ENCODE measurements at places on chromosomes 1 and 21.

- DNase-seq: no peak
These were observed 350.9 kb upstream of the SPAG17 start for GRCh38 chr1:118535901-118536300.

DNA sequence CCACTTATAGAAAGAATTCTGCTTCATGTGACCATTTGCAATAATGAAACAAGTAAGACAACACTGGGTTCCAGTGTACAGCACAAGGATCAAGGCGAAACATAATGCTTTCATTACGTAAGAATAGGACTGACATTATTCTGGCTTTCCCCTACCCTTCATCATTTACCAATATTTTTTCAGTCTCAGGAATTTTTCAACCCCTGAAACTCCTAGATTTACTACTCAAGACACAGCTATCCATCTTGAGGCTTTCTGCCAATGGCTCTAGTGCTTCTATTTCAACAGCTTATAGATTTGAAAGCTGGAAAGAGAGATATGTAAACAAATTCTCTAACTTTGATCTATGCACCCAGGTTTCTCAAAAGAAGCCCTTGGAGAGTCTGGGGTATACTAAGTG is 48.4 kb downstream of the WLS start:
- no peak for DNase-seq

DNA sequence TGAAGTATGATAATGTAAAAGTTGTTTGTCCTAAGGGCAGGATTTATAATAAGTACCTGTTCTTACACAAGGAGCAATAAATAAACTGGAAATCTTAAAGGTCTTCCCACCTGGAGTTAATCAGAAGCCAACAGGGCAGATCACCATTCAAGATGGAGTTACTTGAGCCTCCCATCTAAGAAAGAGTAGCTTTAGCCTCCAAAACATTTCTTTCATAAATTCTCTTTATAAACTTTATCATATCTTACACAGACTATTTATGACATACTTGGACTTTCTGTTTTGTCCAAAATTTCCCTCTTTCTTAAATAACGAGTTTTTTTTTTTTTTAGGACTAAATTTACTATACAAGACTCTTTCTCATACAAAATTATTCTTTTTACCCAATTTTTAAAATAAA is 18.5 kb downstream of the OR2T1 start:
- DNase-seq: no peak

DNA sequence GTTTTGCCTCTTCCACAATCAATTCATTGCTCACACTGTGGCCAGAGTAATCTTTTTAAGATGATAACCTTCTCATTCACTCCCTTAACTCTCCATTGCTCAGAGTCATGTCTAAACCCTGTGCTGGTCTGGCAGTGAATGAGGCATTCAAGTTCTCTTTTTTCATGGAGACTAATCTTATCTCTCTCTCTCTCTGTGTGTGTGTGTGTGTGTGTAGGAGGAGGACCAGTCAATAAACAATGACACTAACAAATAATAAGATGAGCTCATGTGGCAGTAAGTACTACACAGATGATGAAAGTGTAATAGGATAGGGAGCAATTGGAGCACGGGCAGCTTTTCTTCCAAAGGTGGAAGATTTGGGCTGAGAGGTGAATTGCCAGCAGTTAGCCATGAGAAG is 122.0 kb upstream of the B3GALT2 start:
- DNase-seq: no peak

GRCh38 chr1:4699376-4700301 is 45.2 kb downstream of the AJAP1 start:
- DNase-seq: no peak

DNA sequence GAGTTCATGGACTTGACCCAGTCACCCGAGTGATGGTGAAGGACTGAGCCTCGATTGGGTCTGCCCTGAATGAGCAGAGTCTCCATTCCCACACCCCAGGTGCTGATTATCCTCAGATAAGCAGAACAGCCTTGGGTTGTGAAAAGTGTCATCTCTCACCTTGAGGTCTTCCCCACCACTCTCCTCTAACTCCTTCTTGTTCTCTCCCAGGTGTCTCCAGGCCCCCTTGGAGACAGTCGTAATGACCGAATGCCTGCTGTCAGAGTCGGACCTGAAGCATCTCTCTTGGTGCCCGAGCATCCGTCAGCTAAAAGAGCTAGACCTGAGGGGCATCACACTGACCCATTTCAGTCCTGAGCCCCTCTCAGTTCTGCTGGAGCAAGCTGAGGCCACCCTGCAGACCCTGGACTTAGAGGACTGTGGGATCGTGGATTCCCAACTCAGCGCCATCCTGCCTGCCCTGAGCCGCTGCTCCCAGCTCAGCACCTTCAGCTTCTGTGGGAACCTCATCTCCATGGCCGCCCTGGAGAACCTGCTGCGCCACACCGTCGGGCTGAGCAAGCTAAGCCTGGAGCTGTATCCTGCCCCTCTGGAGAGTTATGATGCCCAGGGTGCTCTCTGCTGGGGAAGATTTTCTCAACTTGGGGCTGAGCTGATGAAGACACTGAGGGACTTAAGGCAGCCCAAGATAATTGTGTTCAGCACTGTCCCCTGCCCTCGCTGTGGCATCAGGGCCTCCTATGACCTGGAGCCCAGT is 3.4 kb downstream of the PRAMEF12 start:
- no peak for DNase-seq

DNA sequence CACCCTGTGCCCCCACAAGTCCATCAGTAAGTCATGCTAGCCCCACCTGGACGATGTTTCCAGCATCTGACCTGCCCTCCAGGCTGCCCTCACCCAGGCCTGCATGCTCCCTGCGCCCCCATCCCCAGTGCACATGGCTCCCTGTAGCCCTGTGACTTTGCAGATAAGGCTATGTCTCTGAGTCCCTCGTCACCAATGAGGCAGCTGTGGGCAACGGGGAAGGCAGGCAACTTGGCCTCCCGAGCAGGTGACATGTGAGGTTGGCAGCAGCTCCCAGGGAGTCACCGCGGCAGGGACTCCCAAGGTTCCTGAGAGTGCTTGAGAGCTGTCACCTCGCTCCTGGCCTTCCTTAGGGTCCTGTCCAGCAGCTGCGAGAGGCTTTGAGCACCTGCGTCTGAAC is 32.4 kb upstream of the AGPAT3 start:
- no peak for DNase-seq

DNA sequence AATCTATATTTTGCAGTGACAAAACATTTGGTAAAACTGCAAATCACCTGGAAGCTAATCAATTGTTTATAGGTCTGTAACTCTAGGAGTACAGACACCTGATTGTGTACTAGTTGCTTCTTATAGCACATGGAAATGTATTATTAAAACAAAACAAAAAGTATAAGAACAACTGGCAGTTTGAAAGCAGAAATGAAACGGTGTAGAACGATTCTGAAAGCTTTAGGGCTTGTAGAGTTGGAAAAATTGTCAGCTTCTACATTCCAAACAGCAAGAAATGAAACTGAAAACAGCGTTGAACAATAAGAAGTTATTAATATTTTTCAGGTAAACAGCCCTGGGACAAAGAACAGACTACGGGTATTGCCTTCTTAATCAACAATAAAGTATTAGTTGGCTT is 273.3 kb downstream of the OLFM3 start:
- DNase-seq: no peak

GRCh38 chr1:110676970-110677369 is 2.2 kb upstream of the KCNA3 start:
- no peak for DNase-seq

DNA sequence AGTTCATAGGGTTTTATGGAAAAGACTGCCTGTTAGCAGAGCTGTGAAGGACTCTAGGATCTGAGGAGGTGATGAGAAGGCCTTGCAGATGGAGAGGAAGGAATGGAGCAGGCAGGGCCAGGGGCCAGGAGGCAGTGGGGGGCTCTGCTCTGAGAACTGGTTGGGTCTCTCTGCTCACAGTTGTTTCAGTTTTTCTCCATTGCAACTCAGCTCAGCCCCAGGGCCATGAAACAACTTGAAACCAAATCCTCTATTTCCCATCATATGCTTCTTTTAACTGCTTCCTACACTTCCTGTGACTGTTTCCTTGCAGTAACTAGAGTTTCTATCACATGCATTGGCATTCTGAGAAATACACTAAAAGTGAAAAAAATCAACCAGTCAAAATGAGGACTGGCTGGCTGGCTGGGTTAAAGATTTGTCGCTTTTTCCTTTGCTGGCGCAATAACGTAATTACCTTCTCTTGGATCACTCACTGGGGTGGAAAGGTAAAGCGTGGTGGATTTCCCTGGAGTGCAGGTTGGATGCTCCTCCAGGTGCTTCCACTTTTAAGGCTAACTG is 172.0 kb downstream of the CDC7 start:
- DNase-seq: no peak

Data from retina (tissue), 1 donor.